ENCODE measurements at places on chromosomes 4 and X. TPM values are rescaled to one million over a fixed set of nuclear protein-coding genes. Genes with fewer than 3 reads are reported as not detected.
A peak's percentile ranks its signal among the peaks of the same experiment; 100 is the strongest.

Gene RAI2
- 18.3 TPM for polyA plus RNA-seq

Gene IL9R
- not detected for polyA plus RNA-seq

GRCh38 chrX:120614816-120615215 is 10.9 kb downstream of the MCTS1 start:
- DNase-seq: no peak

DNA sequence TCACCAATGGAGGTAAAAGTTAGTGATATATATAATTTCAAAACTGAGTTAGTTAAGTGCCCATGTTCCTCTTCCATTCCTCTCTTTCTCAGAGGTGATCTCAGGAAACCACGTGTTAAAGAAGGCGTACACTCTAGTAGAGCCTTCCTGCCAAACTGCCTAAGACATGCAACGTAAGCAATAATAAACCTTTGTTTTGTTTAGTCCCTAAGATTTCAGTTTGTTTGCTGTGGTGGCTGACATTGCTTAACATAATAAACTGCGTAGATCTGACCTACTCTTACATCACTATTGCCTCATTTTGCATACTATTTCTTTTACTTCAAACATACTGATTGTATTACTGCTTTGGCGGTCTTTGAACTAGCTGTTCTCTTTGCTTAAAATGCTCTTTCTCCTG is 99.2 kb downstream of the JADE1 start:
- no peak for DNase-seq

DNA sequence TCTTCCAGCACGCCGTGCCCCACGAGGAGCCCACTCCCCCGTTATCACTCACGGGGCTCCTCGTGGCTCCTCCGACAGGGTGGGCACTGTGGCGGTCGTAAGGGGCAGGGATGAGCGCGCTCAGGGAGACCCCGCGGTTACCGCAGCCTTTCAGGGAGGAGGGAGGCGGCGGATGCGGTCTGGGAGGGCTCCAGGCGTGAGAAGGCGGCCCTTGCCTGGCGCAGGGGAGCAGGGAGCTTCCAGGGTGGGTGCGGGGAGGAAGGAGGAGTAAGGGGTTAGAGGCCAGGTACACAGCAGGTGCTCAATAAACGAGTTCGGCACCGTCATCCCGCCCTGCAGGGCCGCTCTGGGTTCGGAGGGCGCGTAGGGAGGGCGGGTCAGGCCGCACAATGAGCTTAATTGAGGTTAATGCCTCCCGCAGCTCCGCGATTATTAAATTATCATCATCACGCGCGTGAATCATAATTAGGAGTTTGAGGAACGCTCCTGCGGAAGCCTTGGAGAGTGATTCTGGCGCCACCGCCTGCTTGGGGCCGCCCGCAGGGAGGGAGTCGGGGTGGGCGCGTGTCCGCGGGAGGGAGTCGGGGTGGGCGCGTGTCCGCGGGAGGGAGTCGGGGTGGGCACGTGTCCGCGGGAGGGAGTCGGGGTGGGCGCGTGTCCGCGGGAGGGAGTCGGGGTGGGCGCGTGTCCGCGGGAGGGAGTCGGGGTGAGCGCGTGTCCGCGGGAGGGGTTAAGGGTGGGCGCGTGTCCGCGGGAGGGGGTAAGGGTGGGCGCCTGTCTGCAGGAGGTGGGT is 7.6 kb upstream of the NKX1-1 start:
- DNase-seq: peak; percentile 26

- no peak for DNase-seq
These were observed 715.4 kb downstream of the GRXCR1 start for GRCh38 chr4:43607827-43608461.

DNA sequence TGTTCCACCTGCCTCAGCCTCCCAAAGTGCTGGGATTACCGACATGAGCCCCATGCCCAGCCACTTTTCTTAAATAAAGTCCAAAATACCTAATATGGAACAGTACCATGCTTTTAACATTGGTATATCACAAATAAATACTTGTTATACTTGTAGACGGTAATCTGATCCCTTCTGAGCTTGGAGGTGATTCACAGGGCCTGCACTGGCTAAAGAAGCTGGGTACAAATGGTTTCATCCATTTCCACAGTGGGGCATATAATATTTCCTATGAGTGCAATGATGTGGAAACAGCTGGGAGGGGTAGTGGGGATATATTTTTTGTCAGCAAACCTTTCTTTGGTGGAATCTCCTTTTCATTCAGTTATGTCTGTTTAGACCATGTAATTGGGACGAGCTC is 35.8 kb downstream of the PLK4 start:
- DNase-seq: no peak

- DNase-seq: peak; percentile 46
These were observed 70.2 kb upstream of the PRPS2 start for GRCh38 chrX:12721042-12721441.

DNA sequence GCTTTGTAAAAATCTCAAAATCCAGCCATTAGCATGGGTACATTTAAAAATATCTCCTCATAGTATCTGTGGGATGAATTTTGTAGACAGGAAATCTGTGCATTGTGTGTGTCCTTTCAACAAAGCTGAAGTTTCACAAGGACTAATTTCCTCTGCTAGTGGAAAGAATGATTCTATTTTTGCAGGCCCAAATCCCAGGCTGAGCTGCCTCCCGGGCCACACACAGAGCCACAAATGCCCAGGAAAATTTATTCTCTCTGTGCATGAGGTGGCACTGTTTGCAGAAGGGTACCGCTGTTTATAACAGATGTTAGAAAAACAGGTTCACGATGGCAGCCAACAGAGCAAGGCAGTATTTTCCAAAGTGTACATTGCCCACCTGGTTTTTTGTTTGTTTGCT is 11.0 kb upstream of the VCX3B start:
- DNase-seq: peak; percentile 0

Data from kidney (tissue), 22 donors.